ENCODE measurements at places on chromosomes 5 and 9. TPM values are rescaled to one million over a fixed set of nuclear protein-coding genes. Genes with fewer than 3 reads are reported as not detected.

Gene SV2C
- total RNA-seq, result not detected

Gene PCDHA12
- total RNA-seq, result not detected

Gene DDX31
- 9.7 TPM for total RNA-seq

Gene NDUFA8
- total RNA-seq, result 40.9 TPM

Gene SNCAIP
- total RNA-seq, result 0.66 TPM

Gene PCDHA11
- 0.50 TPM for total RNA-seq

Gene DOCK8
- 0.44 TPM for total RNA-seq

Gene GFI1B
- total RNA-seq, result not detected

Gene TSLP
- total RNA-seq, result 5.7 TPM

Gene DMRT2
- total RNA-seq, result not detected

Gene PIP5K1B
- total RNA-seq, result not detected

Gene ZCCHC10
- 11.9 TPM for total RNA-seq

Gene CER1
- total RNA-seq, result not detected

Gene SLIT3
- total RNA-seq, result 15.9 TPM

Gene C9
- total RNA-seq, result not detected

Gene LRRC19
- not detected for total RNA-seq

Gene C1QTNF3
- total RNA-seq, result 0.99 TPM

Gene TMEM171
- 1.8 TPM for total RNA-seq

Gene CFAP157
- 0.17 TPM for total RNA-seq

Gene PCA3
- not detected for total RNA-seq

Gene OR13C9
- not detected for total RNA-seq

Gene LIFR
- 29.8 TPM for total RNA-seq

Gene IGIP
- 11.9 TPM for total RNA-seq

Gene STPG3
- total RNA-seq, result 0.66 TPM

Gene LRRC70
- total RNA-seq, result 0.50 TPM

Gene OTP
- total RNA-seq, result not detected

Gene LCP2
- not detected for total RNA-seq

Gene SPATA31A3
- not detected for total RNA-seq

Gene LIX1
- total RNA-seq, result not detected

Gene ZNF300
- total RNA-seq, result 5.1 TPM

Measured in smooth muscle cell of trachea (primary cell).